ENCODE measurements at places on chromosomes 16 and 17.

DNA sequence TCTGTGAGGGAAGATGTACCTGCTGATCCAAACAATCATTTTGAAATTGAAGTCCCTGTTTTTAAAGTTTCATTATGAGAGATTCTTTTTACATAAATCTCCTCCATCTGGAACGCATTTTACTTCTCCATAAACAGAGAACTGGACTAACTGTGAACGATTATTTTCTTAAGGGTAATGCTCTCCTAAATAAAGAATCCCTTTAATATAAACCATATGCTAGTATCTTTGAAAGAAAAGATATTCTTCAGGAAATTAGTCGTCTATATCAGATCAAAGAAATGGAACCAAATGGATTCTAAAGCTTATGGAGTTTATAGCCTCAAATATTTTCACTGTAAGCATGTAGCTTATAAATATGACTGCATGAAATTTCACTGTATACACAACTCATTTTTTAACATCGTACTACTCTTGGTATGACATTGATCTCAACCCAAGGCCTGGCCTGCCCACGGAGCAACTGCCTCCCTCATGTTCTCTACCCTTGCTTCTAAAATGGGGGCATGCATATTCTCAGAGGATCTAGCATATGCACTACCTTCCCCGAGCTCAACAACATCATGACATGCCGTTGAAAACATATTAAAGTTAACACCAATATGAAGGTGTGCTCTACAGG, 66.4 kb downstream of the MYH10 start:
- no peak for DNase-seq

- no peak for DNase-seq
Observed at GRCh38 chr17:61783556-61784304, 79.6 kb downstream of the BRIP1 start.

GRCh38 chr16:75477680-75478473, 13.4 kb upstream of the TMEM170A start:
- no peak for DNase-seq

- DNase-seq = no peak
Observed at GRCh38 chr17:66702106-66702936, 132.6 kb upstream of the CACNG5 start.

DNA sequence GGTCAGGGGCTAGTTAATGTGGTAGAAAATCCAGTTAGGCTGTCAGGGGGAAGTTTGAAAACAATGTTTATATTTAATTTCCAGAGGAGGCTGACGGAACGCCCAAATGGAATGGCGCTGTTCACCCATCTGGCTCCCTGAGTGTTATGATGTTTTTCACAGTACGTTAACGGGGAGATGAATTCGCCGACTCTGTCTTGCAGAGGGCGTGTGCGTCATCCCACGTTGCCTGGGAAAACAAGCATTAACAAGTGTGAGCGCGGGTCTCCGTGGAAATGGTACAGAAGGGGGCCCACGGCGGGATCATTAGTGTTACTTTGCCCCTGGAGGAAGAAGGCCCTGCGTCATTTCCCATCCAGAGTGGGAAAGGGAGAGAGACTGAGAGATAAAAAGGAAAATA, 29.6 kb downstream of the RGS9 start:
- DNase-seq = no peak

GRCh38 chr17:66432996-66433551, 130.7 kb downstream of the PRKCA start:
- no peak for DNase-seq

DNA sequence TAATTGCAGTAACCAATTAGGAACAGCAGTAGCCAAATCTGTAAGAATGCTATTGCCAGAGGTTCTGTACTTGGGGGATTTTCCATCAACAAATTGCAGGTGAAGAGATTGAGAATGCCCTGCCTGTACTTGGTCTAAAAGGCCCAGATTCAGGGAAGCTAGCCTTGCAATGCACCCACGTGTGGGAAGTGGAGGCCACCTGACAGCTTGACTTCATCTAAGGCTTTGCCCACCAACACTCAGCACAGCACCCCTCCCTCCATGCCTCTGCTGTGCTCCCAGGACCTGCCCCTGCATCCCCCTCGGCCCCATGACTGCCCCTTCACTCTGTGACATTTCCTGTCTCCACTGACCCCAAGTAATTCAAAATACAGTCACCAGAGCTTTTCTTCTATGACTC, 79.1 kb upstream of the CDH5 start:
- no peak for DNase-seq

GRCh38 chr17:7322520-7323194, 6.5 kb downstream of the NEURL4 start:
- no peak for DNase-seq

- DNase-seq = no peak
Observed at GRCh38 chr17:36001862-36002603, 680 bp upstream of the CCL15 start.

GRCh38 chr17:77570565-77570898, 388.0 kb upstream of the TNRC6C start:
- no peak for DNase-seq

GRCh38 chr17:39781031-39781860, 43.5 kb downstream of the GRB7 start:
- no peak for DNase-seq

DNA sequence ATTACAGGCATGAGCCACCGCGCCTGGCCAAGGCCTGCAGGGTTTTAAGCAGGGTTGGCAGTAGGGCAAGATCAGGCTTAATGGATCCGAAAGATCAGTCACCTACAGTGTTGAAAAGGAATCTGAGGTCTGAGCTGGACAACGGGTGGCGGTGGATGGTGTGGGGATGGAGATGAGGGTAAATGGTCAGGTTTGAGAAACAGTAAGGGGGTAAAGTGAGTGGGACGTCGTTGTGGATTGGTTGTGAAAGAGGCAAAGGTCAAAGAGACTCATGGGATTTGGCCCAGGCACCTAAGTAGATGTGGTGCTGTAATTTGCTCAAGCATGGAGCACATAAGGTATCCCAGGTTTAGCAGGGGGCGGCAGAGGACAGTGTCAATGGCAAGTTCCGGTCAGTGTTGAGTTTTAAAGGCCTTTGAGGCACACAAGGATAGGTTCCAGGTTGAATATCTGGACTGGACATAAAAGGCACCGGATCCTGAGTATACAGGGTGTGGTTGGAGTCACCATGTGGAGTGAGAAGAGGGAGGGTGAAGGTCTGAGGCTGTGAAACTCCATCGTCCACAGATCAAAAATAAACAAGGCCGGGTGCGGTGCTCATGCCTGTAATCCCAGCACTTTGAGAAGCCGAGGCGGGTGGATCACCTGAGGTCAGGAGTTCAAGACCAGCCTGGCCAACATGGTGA, 1.1 kb upstream of the SLC16A5 start:
- DNase-seq = no peak

DNA sequence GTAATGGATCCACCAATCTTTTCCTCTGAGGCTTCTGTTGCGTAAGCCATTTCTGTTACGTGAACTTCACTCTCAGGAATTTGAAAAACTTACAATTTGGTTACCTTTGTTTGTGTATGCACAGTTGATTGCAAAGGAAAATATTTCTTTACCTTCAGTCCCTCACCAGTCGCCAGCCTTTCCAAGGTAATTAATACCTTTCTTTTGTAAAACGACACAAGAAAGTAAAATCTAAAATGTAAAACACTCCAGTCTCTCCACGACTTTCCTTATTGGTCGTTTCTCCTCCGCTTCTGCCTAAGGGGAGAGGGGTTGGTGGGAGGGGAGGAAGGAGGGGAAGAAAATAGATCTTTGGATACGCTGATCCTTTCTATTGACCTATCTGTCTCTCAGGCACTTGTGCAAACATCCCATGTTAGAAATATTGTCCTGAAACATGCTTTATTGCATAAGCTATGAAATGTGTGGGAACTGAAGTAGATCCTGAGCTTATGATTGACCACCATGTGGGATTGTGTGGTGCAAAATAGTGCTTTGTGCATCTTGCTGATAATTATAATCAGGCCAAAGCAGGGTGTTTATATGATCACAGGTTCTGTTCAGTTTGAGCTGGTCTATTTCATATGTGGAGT, 32.4 kb upstream of the EFCAB13 start:
- no peak for DNase-seq

- DNase-seq = no peak
Observed at GRCh38 chr17:21170809-21171208, 43.2 kb downstream of the TMEM11 start.

- no peak for DNase-seq
Observed at GRCh38 chr17:78306913-78307312, 53.0 kb downstream of the SOCS3 start.

DNA sequence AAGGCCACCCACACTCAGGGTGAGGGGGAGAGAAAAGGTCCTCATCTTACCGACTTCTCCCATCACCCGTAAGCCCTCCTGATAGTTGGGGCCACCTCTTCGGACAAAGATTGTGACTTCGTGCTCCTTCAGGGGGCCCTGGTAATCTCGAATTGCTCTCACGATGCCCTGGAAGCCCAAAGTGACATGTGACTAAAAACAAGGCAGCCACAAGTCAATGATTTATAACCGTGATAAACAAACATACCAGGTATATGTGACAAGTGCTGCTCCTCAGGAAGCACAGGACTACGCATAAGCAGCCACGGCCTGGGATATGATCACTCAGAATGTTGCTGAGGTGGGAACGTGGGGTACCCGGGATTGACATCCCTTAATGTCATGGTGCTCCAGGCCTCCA, 17.1 kb downstream of the ACLY start:
- DNase-seq = no peak

DNA sequence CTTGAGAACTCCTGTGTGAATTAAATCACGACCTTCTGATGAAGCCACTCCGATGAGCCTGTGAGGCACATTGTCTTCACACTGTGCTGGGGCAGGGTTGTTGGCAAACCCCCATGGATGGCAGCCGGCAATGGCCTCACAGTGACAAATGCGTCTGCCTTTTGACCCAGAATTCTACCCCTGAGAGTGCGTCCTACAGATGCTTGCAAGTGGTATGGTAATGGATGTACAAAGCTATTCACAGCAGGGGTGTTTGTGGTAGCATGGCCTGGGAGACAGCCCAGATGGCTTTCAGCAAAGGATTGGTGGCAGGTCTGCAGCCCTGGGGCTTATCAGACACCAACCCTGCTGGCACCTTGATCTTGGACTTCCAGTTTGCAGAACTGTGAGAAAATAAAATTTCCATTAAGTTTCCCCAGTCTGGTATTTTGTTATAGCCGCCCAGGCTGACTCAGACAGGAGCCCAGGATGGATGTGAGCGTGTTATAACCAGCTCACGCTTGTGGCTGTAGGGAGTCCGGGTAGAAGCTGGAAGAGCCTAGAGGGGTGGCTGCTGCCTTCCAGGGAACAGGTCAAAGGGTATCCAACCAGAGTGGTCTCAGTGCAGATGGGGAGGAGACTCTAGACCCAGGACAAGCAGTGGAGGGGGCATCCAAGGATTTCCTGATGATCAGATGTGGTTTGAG, 10.1 kb downstream of the AFMID start:
- DNase-seq = no peak

DNA sequence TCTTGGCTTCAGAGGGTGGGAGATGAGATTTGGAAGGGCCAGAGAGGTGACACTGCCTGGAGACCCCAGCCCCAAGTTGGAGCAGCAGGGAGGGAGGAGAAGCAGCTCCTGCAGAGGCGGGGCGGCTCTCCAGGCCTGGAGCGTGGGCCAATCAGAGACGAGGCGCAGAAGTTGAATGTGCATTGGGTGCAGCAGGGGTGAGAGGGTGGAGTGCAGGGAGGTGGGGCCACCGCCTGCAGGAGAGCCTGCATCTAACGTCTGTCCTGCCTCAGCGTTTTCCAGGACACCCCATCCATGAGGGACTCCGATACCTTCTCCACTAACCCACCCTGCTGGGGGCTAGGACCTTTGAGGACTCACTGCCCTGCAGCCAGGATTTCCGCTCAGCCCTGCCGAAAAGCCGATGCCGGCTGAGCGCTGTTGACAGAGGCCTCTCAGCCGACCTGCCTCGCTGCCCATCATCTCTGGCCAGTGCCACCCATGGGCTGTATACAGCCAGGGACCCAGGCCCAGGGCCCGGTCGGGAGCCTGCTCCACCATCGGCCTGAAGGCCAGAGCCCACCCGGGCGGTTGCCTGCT, 146.2 kb downstream of the ENGASE start:
- DNase-seq = no peak

DNA sequence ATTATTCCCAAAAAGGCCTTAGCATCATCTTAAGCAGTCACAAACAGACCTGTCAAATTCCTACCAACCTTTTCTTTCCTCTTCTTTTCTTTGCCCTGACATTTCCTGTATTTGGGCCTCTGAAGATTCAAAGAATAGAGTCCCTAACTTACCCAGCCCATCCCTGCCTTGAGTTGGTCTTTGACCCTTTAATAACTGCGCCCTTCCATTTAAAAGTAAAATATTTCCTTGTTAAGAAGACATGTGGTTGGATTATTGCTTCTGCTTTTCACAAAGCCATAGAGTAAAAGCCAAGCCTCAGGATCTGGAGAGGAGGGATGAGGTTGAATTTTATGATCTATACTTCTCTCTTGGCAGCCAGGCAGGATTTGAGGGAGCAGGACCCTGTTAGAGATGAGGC, 13.2 kb upstream of the CCL23 start:
- DNase-seq = no peak

- no peak for DNase-seq
Observed at GRCh38 chr17:32962320-32962711, 29.3 kb upstream of the SPACA3 start.

- DNase-seq = no peak
Observed at GRCh38 chr17:17104494-17104893, 62.2 kb downstream of the MPRIP start.

- DNase-seq = no peak
Observed at GRCh38 chr16:7124701-7125100, 207.9 kb upstream of the RBFOX1 start.

DNA sequence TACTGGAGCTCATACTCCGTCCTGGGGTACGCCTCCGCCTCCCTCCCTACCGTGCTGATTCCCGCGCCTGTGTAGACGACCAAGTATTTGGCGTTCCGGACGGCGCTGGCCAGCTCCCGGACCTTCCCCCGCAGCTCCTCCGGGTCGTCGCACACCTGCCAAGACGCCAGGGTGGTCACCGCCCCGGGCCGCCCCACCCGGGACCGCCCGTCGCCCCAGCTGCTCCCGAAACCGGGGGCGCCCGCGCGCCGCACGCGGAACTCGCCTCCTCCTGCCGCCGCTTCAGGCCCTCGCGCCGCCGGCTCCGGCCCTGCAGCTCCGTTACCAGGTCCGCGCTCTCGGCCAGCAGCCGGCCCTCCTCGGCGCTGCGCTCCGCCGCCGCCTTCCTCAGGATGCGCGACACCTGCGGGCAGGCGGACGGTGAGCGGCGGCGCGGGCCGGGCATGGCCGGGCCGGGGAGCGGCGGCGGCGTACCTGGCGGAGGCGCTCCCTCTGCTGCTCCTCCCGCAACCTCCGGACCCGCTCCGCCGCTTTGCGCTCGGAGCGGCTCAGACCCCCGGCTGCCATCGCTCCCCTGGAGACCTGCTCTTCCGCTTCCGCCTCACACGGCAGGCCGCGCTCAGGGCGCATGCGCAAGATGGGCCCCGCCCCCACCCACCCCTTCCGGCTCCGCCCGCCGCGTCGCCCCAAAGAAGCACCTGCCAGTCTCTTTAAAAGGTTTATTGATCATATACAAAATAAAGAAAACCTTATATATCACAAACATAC, at the start of gene SIRT7:
TSS of gene SIRT7 (minus strand) at position 612 of the 768 bp plus-strand sequence. CDS start at position 567, 45 bp downstream.
- peak; percentile 63 for DNase-seq

- DNase-seq = no peak
Observed at GRCh38 chr16:12334852-12335251, 358.3 kb downstream of the SNX29 start.

- DNase-seq = no peak
Observed at GRCh38 chr16:57566436-57566835, 24.0 kb downstream of the ADGRG5 start.

GRCh38 chr16:50437769-50438437, 69.1 kb upstream of the BRD7 start:
- no peak for DNase-seq

Measured in stimulated activated CD8-positive, alpha-beta memory T cell treated with anti-CD3 and anti-CD28 coated beads, Interleukin-15, amount 100 ng/mL, for 24 hours (primary cell).